ENCODE measurements at places on chromosomes 3 and 15.
A peak's percentile ranks its signal among the peaks of the same experiment; 100 is the strongest.

DNA sequence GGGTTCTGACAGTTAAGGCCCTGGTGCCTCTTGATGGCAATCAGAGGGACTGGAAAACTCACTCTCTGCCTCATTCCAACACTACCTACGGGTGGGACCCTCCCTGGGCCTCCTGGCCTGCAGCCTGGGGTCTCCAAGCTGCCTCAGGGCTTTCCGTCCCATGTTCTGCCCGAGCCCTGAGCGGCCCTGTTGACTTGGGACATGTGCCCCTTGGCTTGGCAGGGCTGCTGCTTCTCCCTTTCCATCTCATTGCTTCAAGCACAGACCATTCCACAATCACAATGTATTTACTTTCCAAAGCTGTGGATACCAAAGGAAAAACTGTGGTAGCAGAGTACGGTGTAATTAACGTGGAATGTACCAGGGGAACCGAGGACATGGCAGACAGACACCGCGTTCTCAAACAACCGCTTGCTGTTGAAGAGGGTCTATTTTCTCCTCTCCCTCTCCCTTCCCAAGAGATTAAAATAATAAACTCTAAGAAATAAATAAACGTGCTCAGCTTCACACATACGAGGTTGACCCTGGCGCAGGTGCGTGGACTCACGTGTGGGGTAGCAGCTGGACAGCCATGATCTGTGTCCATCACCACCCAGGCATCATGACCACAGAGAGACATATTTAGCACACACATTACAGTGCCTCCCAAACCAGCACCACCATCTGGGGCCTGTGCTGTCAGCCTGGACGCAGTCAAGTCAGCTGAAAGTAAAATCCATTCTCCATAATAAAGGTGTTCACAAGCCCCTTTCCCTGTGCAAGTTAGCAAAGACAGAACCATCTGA lies 172.0 kb downstream of the XXYLT1 start:
- no peak for DNase-seq

DNA sequence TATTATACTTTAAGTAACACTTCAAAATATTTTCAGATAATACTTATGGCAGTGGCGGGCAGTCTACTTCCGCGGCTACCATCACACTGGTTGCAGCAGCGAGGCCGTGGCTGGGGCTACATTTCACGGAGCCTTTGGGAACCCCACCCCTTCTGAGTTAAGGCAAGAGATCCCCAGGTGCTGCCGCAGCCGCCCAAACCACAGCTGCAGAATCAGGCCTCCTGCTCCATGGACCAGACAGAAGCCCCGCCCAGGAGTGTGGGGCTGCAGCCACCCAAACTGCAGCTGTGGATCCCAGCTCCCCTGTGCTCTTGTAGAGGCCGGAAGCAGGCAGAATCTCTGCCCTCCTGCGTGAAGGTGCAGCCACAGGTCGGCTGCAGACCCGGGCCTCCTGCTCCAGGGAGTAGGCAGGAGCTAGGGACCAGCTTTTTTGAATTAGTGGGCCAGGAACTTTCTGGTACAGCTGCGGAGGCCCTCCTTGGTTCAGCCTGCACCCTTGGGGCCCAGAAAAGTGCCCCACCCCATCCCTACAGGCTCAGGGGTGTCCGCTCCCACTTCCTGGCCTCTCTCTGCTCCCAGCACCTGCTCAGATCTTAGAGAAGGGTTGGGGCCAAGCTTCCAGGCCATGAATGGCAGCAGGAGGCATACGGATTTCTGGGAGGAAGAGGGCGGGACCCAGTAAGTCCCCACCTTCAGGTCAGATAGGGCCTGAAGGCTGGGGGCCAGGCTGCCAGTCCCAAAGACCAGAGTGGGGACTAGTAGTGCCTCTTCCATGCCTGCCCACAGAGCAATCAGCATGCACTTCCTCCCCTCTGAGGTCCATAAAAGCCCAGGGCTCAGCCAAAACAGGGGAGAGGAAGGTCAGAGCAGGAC lies 1188.8 kb upstream of the CADM2 start:
- DNase-seq = no peak

DNA sequence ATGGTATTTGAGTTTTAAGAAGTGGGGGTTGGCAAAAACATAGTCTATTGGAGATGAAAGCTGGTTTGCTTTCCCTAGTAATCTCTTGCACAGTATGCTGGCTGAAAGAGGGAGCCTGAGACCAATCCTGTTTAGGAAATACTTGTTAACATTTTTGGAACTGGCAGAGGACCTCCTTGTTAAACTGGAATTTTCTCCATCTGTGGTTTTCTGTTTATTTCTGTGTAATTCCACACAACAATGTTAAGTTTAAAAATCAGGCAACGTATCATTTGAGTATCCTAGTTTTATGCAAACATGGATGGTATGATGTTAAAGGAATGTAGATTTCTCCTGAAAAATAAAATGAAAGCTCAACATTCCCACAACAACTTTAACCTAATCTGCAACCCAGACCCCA lies 536.0 kb upstream of the TBL1XR1 start:
- peak; percentile 55 for DNase-seq

GRCh38 chr3:141370065-141370533 lies 1.8 kb downstream of the ZBTB38 start:
- peak; percentile 75 for DNase-seq

DNA sequence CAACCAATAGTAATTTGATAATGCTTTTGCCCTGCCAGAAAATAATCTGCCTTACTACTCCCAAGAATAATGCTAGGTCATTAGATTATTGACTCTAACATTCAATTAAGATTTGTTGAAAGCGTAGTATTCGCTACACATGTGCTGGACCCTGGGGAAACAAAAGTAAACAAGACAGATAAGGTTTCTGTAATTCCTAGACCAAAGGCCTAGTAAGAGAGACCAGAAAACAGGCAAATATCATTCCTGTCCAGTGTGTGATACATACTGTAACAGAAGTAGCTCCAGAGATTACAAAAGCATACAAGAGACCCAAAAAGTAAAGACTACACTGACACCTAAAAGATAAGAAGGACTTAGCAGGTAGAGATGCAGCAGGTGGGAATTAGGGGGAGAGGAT lies 60.8 kb downstream of the PLOD2 start:
- DNase-seq = no peak

- no peak for DNase-seq
These were observed 286.1 kb upstream of the TBL1XR1 start for GRCh38 chr3:177483182-177483967.

GRCh38 chr3:157469561-157470294 lies 33.1 kb downstream of the PTX3 start:
- no peak for DNase-seq

DNA sequence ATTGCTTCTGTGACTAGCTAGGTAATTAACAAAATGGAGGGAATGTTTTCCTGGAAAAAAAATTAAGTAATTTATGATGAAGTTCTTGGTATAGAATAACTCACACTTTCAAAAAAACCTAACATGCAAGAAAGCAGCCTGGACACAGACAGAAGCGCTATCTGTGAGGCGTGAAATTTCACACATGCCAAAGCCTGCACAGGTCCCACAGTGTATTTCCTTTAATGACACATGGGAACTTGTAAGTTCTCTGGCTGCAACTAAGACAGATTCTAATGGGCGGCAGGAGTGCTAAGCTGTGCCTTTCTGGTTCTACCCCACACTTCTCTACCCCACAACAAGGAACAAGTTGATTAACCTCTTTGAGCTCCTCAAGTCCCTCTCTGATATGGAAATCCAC lies 84.9 kb upstream of the NEO1 start:
- DNase-seq = no peak

- no peak for DNase-seq
These were observed 153.4 kb downstream of the ERC2 start for GRCh38 chr3:56314842-56315241.

DNA sequence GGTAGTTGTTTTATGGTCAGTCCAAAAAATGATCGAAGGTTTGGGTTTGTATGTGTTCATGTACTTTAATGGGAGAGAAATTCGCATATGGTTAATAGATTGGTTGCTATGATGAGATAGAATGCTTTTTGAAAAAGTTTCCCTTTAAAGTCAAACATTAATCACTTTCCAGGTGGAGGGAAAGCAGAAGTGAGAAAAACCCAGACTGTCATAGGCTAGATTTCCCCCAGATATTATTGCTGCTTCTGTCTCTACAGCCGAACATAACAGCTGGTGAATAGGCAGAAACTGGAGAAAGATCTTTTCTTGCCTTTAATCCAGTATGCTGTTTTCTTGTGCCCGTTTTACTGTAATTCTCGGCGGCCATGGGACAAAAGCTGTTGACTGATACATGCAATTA lies 287.6 kb downstream of the SOX2 start:
- DNase-seq = no peak

GRCh38 chr15:96804754-96805153 lies 474.3 kb downstream of the NR2F2 start:
- DNase-seq = no peak

DNA sequence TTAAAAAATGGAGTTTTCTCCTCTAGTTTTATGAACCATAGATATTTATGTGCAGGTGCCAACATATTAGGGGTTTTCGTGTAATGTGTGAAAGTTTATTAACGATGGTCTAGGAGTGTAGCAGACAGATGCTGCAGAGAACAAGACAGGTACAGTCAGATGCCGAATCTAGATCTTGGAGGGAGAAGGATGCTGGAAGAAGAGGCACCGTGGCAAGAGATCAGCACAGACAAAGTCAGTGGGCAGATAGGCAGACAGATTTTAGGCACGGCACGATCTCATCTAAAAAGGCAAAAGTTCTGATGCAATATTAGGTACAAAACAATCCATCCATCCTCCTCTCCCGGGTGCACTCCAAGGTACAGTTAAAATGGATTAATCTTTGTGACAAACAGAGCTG lies 161.6 kb downstream of the TIGIT start:
- no peak for DNase-seq

DNA sequence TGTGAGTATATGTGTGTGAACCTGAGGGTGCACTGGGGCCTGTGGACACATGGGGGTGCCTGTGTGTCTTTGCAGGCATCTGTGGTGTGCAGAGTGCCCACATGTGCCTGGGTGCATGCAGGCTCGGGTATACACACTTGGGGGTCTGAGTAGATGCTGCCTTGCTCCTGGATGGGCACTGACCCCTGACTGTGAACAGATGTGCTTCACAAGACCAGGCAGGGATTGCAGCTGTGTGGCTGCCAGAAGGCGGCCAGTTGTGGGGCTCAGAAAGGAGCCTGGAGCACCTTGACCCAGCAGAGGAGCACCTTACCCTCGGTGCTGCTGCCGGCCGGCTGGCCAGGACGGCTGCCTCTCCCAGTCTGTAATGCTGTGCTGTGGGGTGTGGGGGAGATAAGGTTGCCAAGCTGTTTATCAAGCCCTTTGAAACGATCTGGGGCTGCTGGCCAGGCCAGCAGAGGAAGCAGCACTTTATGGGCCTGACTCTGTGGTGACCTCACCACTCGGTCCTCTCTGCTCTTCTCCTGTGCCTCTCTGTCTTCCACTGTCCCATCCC lies 55.5 kb upstream of the MRPS22 start:
- no peak for DNase-seq

- DNase-seq = peak; percentile 13
These were observed 315.4 kb downstream of the DIPK2A start for GRCh38 chr3:144287001-144287400.

GRCh38 chr3:47399531-47400270 lies 18.9 kb downstream of the PTPN23 start:
- DNase-seq = no peak

DNA sequence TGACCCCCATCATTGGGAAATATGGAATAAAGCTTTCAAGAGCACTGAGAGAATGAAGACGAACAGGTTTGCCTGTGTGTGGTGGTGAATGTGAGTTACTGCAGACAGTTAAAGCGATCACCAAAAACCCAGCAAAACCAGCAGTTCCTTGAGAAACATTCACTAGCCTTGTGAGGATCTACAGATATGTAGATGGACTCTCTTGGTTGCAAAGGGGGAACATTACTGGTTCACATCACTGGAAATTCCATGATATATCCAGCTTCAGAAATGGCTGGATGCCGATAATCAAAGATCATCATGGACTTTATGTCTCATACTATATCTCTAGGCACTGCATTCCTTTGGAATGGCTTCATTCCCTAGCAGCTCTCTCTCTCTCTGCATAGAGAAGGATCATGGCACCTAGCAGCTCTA lies 10.2 kb upstream of the HERC1 start:
- DNase-seq = no peak

GRCh38 chr3:184608209-184608608 lies 46.6 kb downstream of the EPHB3 start:
- no peak for DNase-seq

GRCh38 chr15:84702961-84703482 lies 12.9 kb downstream of the SEC11A start:
- DNase-seq = no peak

GRCh38 chr3:13507247-13507569 lies 27.1 kb downstream of the HDAC11 start:
- no peak for DNase-seq

DNA sequence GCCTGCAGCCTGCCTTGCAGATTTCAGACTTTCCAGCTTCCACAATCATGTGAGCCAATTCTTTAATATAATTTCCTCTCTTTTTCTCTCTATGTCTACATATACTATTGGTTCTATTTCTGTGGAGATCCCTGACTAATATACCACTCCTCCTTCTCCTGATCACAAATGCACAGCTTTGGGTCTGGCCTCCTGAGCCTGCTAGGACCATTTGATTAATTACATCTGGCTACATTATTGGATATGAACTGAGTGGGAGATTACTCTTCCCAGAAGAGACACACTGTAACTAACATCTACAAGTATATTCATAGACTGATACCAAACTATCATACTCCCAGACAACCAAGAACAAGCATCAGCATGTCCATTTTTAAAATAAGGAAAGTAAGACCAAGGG lies 188.9 kb upstream of the LMCD1 start:
- DNase-seq = no peak

GRCh38 chr3:72962317-72962716 lies 34.3 kb upstream of the PPP4R2 start:
- DNase-seq = no peak

DNA sequence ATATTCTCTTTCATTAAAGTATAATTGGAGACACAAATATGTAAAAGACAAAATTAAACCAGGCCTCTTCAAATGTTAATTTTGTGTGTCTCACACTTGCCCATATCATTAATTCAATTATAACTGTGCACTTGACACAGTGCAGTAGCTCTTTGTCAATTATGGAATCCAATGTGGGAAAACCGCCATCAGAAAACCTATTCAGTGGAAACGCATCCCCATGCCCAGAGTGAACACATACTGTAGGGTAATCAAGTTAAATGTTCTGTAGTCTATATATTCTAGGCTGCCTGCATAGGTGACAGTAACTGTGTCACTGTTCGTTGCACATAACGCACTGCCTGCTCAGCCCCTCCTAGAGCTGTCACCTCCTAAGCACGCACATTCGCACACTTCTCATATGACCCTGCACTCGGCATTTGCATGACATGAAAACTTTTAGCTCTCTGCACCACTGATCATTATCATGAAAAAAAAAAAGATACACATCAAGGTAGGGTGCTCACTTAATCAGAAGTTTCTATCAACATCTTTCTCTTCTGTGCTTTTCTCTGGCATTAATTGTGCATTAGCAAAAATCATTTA lies 63.2 kb downstream of the MEIS2 start:
- DNase-seq = no peak

- DNase-seq = no peak
These were observed 142.0 kb upstream of the CBLB start for GRCh38 chr3:106010829-106011228.

GRCh38 chr3:13277196-13277813 lies 142.8 kb downstream of the NUP210 start:
- DNase-seq = peak; percentile 61

GRCh38 chr3:190862209-190863118 lies at the start of gene GMNC:
Gene GMNC (minus strand): TSS chr3:190862694. CDS start chr3:190862615, 79 bp downstream.
- peak; percentile 83 for DNase-seq

- DNase-seq = no peak
These were observed 68.6 kb downstream of the CDC25A start for GRCh38 chr3:48119505-48120193.
